Neural crest cell (in vitro differentiated cells): ENCODE measurements at places on chromosomes 2 and 18. TPM values are rescaled to one million over a fixed set of nuclear protein-coding genes. Genes with fewer than 3 reads are reported as not detected.
A peak's percentile ranks its signal among the peaks of the same experiment; 100 is the strongest.

EML6 gene
- 7.4 and 8.1 TPM in 2 replicates for total RNA-seq

GRCh38 chr2:236981701-236982485 is 103.8 kb upstream of the COPS8 start:
- no peak overlapping the region for H3K4me3 ChIP-seq
- no peaks in the 10 kb centered on the region for H3K36me3 ChIP-seq
- no peak overlapping the region for H3K27ac ChIP-seq
- peaks cover 8% of the 10 kb centered on the region for H3K4me1 ChIP-seq
- H3K27me3 ChIP-seq: no peaks in the 10 kb centered on the region
- DNase-seq: no peak

GRCh38 chr2:241034490-241035141 is 36.2 kb downstream of the SNED1 start:
- no peaks in the 10 kb centered on the region for H3K4me1 ChIP-seq
- no peaks in the 10 kb centered on the region for H3K36me3 ChIP-seq
- H3K27ac ChIP-seq: peak overlapping the region; percentile 67

KYNU gene
- total RNA-seq: 0.14 and 0.26 TPM in 2 replicates

DNA sequence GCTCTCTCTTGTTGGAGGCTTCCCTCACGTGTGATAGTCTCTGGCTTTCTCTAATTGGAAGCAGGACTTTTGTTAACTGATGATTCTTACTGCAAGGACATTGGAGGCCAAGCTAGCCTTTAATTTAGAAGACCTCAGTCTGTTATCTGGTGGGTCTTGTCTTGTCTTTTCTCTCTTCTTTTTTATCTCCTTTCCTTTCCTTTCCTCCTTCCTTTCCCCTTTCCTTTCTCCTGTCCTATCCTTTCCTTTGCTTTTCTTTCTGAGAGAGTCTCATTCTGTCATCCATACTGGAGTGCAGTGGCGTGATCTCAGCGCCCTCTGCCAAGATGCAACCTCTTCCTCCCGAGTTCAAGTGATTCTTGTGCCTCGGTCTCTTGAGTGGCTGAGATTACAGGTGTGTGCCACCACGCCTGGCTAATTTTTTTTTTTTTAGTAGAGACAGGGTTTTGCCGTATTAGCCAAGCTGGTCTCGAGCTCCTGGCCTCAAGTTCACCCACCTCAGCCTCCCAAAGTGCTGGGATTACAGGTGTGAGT is 18.1 kb downstream of the CCNYL1 start:
- H3K27ac ChIP-seq: peak overlapping the region; percentile 95
- DNase-seq: no peak
- no peak overlapping the region for H3K4me3 ChIP-seq
- H3K36me3 ChIP-seq: peaks cover 5% of the 10 kb centered on the region
- no peaks in the 10 kb centered on the region for H3K27me3 ChIP-seq
- no peaks in the 10 kb centered on the region for H3K4me1 ChIP-seq

GRCh38 chr2:97718051-97718882 is 4.9 kb downstream of the ZAP70 start:
- DNase-seq: no peak
- peaks cover 19% of the 10 kb centered on the region for H3K4me1 ChIP-seq
- H3K36me3 ChIP-seq: no peaks in the 10 kb centered on the region
- no peaks in the 10 kb centered on the region for H3K27me3 ChIP-seq
- H3K4me3 ChIP-seq: no peak overlapping the region
- no peak overlapping the region for H3K27ac ChIP-seq

DNA sequence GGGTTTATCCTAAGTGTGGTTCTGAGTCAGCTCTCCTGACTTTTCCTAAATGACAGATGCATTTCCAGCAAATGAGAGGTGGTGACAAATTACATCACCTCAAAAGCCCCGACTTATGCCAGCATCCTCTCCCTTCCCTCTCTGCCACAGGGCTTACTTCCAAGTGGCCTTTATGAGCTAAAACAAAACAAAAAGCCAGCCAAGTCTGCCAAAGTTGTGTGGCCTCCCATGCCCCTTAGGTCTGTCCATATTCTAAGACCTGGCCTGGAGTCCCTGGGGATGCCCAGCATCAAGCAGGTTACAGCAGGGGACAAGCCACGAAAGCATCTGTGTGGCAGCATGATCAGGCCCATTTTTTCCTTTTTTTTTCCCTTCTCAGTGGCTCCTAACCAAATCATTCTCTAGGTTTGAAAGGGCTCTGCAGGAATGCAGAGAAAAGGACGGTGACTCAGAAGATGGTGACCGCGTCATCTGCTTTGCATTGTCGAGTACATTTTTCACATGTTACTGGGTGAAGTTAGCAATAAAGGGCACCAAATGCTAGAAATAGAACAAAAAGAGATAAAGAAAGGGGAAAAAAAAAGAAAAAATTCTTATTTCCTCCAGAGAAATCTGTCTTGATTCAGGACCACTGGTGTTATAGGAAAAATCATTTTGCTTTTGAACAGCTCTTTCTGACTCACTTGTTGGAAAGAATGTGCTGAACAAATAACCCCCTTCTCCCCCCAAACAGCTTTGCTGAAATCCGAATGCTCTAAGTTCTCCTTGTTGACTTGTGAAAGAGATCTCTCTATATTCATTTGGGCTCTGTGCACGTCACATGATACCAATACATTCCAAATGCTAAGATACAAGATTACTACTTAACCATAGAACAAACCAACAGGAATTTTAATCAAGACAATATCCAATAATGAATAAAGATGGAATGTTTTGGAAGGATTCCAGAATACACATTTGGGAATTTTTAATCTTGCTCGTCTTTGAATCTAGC is 178.7 kb downstream of the EN1 start:
- no peak for DNase-seq
- H3K27ac ChIP-seq: peak overlapping the region; percentile 64
- H3K27me3 ChIP-seq: no peaks in the 10 kb centered on the region
- H3K36me3 ChIP-seq: no peaks in the 10 kb centered on the region
- no peak overlapping the region for H3K4me3 ChIP-seq
- peaks cover 11% of the 10 kb centered on the region for H3K4me1 ChIP-seq

GRCh38 chr2:2101924-2102323 is 229.2 kb downstream of the MYT1L start:
- H3K36me3 ChIP-seq: no peaks in the 10 kb centered on the region
- H3K27me3 ChIP-seq: no peaks in the 10 kb centered on the region
- peaks cover 5% of the 10 kb centered on the region for H3K4me1 ChIP-seq
- H3K4me3 ChIP-seq: no peak overlapping the region
- DNase-seq: no peak
- H3K27ac ChIP-seq: no peak overlapping the region

DNA sequence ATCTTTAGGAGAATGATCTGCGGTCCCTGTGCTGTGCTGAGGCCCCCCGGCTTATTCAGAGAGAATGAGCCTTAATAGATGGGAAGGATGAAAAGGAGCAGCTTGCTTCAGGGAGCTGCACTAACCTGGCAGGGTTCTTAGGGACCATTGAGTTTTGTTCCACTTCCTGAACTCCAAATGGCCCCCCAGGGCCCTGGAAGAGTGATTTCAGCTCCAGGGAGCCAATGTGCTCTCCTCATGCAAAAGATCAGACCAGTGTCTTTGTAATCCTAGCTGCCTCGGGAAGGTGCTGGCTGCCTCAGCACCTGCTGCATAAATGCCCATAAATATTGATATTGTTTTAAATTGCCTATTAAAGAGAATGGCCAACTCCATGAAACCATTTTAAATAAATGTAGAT is 210.2 kb downstream of the NCK2 start:
- no peaks in the 10 kb centered on the region for H3K27me3 ChIP-seq
- H3K4me3 ChIP-seq: peak overlapping the region; percentile 6
- no peak for DNase-seq
- peak overlapping the region; percentile 3 for H3K27ac ChIP-seq
- no peaks in the 10 kb centered on the region for H3K36me3 ChIP-seq

TCF23 gene
- total RNA-seq: not detected in 2 replicates

- H3K4me1 ChIP-seq: peaks cover 27% of the 10 kb centered on the region
- H3K27ac ChIP-seq: peak overlapping the region; percentile 98
- peak; percentile 17 for DNase-seq
- H3K36me3 ChIP-seq: peaks cover 5% of the 10 kb centered on the region
- H3K27me3 ChIP-seq: peaks cover 3% of the 10 kb centered on the region
- H3K4me3 ChIP-seq: peak overlapping the region; percentile 100
Measured at GRCh38 chr2:150486539-150487484, 655 bp downstream of the RND3 start.
